ENCODE measurements at places on chromosomes 3 and 15. TPM values are rescaled to one million over a fixed set of nuclear protein-coding genes. Genes with fewer than 3 reads are reported as not detected.

GRCh38 chr3:145355206-145355605 is 805.8 kb downstream of the PLOD2 start:
- no peak for DNase-seq

- DNase-seq, result no peak
Observed at GRCh38 chr3:123653221-123653682, 68.4 kb upstream of the HACD2 start.

GRCh38 chr3:127804141-127804540 is 18.2 kb downstream of the MGLL start:
- DNase-seq, result no peak

- DNase-seq, result no peak
Observed at GRCh38 chr3:128145279-128145678, 8.0 kb upstream of the EEFSEC start.

- DNase-seq, result no peak
Observed at GRCh38 chr3:174251681-174252080, 607.5 kb upstream of the NAALADL2 start.

GRCh38 chr3:190345878-190346277 is 23.6 kb upstream of the CLDN1 start:
- DNase-seq, result no peak

GRCh38 chr3:84555629-84556028 is 403.2 kb upstream of the CADM2 start:
- no peak for DNase-seq

DNA sequence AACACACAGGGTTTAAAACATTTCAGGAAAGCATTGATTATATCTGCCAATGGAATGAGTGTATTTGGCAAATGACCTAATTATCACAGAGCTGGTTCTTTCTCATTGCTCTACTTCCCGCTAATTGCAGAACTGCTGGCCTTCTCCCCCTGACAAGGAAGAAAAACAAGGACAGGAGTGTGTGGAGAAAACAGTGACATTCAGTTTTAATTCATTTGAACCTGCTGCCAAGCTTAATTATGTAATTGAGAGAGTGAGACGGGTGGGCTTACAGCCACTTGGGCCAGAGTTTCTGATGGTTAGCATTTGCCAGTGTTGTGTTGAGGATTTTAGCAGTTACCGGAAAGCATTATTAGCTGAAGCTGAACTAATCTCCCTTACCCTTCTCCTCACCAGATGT is 301.4 kb downstream of the RBMS3 start:
- no peak for DNase-seq

- DNase-seq, result no peak
Observed at GRCh38 chr3:23292432-23292831, 89.3 kb downstream of the UBE2E2 start.

DNA sequence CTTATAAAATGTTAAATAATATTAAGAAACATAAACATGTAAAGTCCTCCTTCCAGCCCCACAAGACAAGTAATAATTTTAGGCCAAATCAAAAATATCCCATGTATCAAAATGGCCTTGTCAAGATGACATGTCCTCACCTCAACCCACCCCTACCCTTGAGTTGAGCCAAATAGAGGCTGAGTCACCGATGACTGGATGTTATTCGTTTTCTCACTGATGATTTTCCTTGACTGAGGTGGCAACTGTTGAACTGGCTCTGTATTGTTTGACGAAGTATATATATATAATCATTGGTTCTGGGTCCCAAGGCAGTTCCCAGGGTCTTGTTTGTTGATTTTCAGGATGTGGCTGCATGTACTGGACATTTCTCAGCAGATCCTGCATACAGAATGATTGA is 75.3 kb downstream of the TMEM108 start:
- no peak for DNase-seq

DNA sequence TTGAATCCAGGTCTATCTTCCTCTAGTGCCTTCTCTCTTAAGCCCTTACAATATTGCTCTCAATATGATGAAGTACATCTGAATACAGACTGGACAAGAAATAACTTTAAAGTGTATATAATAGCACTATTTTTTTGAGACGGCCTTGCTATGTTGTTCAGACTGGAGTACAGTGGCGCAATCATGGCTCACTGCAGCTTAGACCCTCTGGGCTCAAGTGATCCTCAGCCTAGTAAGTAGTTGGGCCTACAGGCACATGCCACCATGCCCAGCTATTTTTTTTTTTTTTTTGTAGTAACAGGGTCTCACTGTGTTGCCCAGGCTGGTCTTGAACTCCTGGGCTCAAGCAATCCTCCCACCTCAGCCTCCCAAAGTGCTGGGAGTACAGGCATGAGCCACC is 53.6 kb downstream of the MAP3K13 start:
- DNase-seq, result no peak

DNA sequence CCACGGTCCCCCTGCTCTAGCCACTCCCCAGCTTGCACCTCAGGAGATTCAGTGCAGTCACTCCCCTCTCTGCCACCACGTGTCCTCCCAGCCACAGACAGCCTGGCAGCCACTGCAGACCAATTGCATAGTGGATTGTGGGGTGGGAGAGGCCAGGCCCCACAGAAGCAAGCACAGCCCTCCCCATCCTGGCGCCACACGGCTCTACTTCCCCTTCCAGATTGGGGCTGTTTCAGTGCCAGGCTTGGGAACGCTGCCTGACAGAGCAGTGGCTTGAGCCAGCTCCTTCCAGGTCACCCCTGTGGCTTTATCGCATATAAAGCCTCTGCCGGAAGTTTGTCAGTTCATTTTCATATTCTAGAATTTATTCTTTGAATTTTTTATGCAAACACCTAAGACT is 90.7 kb downstream of the TMEM266 start:
- peak; percentile 18 for DNase-seq

- DNase-seq, result no peak
Observed at GRCh38 chr3:151770956-151771355, 37.2 kb downstream of the AADACL2 start.

DNA sequence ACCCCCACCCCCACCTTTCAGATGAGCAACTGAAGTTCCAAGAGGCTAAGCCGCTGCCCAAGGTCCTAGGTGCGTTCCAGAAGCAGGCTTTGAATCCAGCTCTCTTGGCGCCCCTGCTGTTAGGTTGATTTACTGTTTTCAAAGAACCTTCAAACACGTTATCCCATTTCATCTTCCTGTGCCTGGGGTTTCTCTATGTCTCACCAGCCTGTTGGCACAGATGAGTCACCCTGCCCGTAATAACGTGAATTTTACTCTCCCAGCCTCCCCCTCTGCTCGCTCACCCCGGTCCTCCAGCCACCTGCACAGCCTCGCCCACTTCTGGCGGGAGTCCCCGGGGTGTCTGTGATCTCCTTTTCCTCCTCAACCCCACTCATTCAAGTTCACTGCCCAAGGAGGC is 13.0 kb upstream of the TSEN2 start:
- peak; percentile 86 for DNase-seq

DNA sequence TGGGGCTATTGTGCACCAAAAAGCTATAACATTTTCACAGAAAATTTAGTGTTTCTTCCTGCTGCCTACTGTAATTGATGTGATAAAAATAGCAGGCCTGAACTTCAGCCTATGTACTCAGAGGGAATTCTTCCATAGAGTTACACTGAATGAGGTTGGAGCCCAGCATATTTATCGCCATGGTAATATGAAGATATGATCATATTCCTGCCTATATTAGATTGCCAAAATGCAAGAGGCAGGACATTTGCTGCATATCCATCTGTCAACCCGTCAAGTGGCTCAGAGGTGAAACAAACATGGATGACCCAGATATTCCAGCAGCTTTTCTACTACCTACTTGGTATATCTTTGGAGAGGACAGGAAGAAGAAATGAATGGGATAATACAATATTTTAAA is 1150.6 kb downstream of the TBL1XR1 start:
- no peak for DNase-seq

UBA3 gene
- total RNA-seq, result 75.6 TPM

NEK10 gene
- 0.29 TPM for total RNA-seq

LARP6 gene
- total RNA-seq, result 0.41 TPM

GLDN gene
- total RNA-seq, result not detected

SCN11A gene
- total RNA-seq, result not detected

CKMT1A gene
- 0.32 TPM for total RNA-seq

MNS1 gene
- total RNA-seq, result 0.95 TPM

ABI3BP gene
- not detected for total RNA-seq

PPP1R14D gene
- total RNA-seq, result not detected
